ENCODE measurements at places on chromosomes 12 and 14. TPM values are rescaled to one million over a fixed set of nuclear protein-coding genes. Genes with fewer than 3 reads are reported as not detected.

GNB3 gene
- 5.2 TPM for total RNA-seq

DNA sequence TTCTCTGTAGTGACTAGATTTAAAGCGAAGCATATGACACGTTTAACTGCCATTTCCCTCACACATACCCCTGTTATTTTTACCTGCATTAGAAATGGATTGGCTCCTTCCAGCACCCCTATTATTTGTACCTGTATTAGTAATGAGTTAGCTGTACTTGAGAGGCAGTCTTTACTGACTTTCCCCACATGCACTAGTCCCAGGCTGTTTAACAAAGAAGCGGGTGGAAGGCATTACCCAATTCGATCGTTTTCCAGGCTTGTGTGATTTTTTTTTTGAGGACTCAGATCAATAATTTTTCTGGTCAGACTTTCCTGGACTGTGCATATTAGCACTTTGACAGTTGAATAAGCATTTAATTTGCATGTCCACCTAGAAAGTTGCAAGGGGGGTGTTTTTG lies 46.4 kb downstream of the RAD52 start:
- no peaks in the 10 kb centered on the region for H3K27me3 ChIP-seq
- peaks cover 75% of the 10 kb centered on the region for H3K36me3 ChIP-seq
- no peak overlapping the region for H3K4me3 ChIP-seq
- H3K27ac ChIP-seq, result no peak overlapping the region
- DNase-seq, result no peak
- H3K4me1 ChIP-seq, result peaks cover 13% of the 10 kb centered on the region

- H3K27ac ChIP-seq, result no peak overlapping the region
- no peak overlapping the region for H3K4me3 ChIP-seq
- no peaks in the 10 kb centered on the region for H3K27me3 ChIP-seq
- peaks cover 5% of the 10 kb centered on the region for H3K36me3 ChIP-seq
- DNase-seq, result no peak
These were observed 90.6 kb downstream of the TXNDC16 start for GRCh38 chr14:52461721-52462120.

PTPRR gene
- total RNA-seq, result not detected

DNA sequence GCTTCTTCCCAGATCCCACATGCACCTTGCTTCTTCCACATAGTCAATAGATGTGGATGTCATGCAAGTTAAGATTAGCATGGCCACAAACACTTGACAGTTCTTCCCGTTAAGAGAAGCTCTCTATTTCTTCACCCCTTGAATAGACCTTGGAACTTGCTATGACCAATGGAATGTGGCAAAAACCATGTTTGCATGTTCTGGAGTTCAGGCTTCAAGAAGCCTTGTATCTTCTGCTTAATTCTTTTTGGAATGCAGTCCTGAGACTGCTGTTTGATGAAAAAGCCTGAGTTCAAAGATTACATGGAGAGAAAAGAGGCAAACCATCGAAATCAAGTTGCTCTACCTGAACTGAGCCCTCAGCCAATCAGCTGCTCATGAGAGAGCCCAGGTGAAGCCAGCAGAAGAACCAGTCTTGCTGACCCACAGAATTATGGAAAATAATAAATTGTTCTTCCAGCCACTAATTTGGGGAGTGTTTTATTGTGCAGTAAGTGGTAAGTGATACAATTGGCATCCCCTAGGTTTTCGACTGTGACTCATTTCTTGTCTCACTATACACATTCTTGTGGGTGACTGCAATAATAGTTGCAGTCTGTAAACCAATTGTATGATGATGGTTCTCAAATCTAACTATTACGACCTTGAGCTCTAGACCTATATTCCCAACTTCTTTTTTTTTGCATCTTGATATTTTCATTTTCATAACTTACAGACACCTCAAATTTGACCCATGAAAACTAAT lies 12.6 kb downstream of the RASSF9 start:
- H3K4me3 ChIP-seq, result no peak overlapping the region
- no peak overlapping the region for H3K27ac ChIP-seq
- no peak for DNase-seq

DNA sequence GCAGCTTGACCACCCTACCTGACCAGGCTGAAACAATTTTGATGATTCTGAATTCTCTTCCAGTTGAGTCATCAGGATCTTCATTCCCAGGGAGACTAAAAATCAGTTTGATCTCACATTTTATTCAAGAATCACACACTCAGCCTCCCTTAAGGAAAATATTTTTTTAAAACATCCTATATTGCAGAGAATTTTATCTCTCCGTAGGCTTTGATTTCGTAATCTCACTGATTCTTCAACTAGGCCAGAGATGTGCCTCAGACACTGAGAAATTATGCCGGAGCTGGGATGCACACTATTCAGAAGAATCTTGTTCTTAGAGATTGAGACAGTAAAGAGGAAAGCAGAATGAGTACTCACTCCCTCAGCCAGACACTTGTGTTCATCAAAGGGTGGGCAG lies 7.0 kb upstream of the ANO2 start:
- H3K4me3 ChIP-seq, result no peak overlapping the region
- no peaks in the 10 kb centered on the region for H3K36me3 ChIP-seq
- H3K4me1 ChIP-seq, result no peaks in the 10 kb centered on the region

SLC6A15 gene
- not detected for total RNA-seq

GRCh38 chr12:6369916-6370575 lies 5.3 kb downstream of the SCNN1A start:
- H3K27me3 ChIP-seq, result no peaks in the 10 kb centered on the region
- no peak overlapping the region for H3K4me3 ChIP-seq
- H3K27ac ChIP-seq, result no peak overlapping the region
- no peaks in the 10 kb centered on the region for H3K36me3 ChIP-seq
- peaks cover 21% of the 10 kb centered on the region for H3K4me1 ChIP-seq
- DNase-seq, result no peak

GPR162 gene
- total RNA-seq, result not detected

DNA sequence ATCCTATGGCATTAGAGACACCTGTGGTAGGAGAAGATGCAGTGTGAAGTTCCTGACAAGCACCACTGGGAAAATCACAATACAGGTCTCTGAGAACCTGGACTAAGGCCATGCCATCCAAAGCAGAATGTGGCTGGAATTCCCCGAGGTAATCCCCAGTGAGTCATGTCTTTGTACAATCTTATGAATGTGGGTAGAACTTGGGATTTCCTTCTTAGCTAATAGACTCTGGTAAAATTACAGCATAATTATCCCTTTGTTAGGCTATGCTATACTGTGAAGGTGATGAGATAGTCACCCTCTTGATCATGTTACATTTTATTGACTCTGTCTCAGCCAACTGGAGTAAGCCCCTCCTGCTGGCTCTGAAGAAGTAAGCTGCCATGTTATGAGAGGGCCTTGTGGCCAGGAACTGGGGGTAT lies 224.3 kb upstream of the DCN start:
- no peaks in the 10 kb centered on the region for H3K27me3 ChIP-seq
- no peak overlapping the region for H3K4me3 ChIP-seq

GRCh38 chr14:81859046-81859445 lies 325.4 kb upstream of the SEL1L start:
- H3K4me3 ChIP-seq, result no peak overlapping the region
- DNase-seq, result no peak
- H3K27ac ChIP-seq, result no peak overlapping the region
- no peaks in the 10 kb centered on the region for H3K27me3 ChIP-seq

DNA sequence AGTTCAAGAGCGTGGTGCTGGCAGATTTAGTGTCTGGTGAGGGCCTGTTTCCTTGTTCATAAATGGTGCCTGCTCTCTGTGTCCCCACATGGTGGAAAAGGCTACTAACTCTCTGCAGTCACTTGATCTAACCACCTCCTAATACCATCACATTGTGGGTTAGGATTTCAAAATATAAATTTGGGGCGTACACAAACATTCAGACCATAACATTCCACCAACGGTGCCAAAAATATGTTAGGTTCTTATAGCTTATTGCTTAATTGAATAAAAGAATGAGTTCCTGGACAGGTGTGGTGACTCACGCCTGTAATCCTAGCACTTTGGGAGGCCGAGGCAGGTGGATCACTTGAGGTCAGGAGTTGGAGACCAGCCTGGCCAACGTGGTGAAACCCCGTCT lies 3.4 kb upstream of the DYRK2 start:
- H3K4me3 ChIP-seq, result no peak overlapping the region
- no peak overlapping the region for H3K27ac ChIP-seq
- H3K36me3 ChIP-seq, result no peaks in the 10 kb centered on the region

SAMD15 gene
- 0.11 TPM for total RNA-seq

GRCh38 chr12:124754949-124755800 lies 108.5 kb downstream of the SCARB1 start:
- no peak for DNase-seq
- no peaks in the 10 kb centered on the region for H3K4me1 ChIP-seq
- no peak overlapping the region for H3K4me3 ChIP-seq
- no peaks in the 10 kb centered on the region for H3K36me3 ChIP-seq
- H3K27ac ChIP-seq, result no peak overlapping the region

KCNH3 gene
- total RNA-seq, result 2.4 TPM

- no peaks in the 10 kb centered on the region for H3K27me3 ChIP-seq
- H3K36me3 ChIP-seq, result no peaks in the 10 kb centered on the region
- DNase-seq, result no peak
- H3K27ac ChIP-seq, result no peak overlapping the region
These were observed 6.8 kb downstream of the ZFHX2 start for GRCh38 chr14:23544511-23545447.

DNA sequence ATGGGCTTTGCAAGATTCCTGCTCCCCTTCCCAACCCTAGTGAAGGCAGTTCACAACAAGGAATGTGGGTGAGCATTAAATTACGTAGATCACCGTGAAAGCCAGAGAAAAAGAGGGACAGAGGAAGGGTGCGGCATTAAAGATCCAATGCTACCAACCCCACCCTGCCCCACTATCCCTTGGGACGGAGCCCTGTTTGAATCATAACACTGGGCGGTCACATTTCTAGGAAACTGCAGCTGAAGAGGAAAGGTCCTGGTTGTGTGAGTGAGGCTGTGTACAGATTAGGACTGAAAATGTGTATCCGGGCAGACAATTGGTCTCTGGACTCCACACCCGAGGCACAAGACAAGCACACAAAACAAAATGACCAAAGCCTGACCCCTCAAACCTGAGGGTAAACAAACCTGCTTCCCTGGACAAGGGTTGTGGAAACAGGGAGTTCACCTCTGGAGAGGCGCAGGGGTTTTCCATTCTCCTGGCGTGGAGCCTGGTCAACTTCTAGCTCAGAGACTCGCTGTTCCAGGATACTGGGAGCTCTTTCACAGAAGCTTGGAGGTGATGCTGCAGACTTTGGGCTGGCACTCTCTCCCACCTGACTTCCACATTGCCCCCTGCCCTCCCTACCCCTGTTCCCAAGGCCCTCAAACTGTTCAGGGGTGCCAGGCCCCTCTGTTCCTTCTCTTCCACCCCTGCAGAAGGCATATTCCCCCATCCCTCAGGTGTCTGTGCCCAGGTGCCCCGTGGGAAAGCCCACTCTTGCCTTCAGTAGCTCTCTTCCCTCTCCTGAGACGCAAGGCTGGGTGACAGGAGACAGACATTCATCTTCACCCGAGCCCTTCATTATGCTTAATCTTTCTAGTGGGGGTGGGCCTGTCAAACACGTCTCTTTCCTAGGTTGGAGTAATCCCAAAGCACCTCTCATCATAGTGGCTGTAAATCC lies 16.5 kb downstream of the NINJ2 start:
- no peak overlapping the region for H3K27ac ChIP-seq
- H3K4me1 ChIP-seq, result peaks cover 28% of the 10 kb centered on the region
- no peaks in the 10 kb centered on the region for H3K27me3 ChIP-seq
- no peak overlapping the region for H3K4me3 ChIP-seq
- H3K36me3 ChIP-seq, result no peaks in the 10 kb centered on the region
- no peak for DNase-seq

GRCh38 chr14:64296561-64296960 lies 2.4 kb upstream of the ESR2 start:
- DNase-seq, result no peak
- H3K27ac ChIP-seq, result no peak overlapping the region
- H3K4me3 ChIP-seq, result no peak overlapping the region
- peaks cover 5% of the 10 kb centered on the region for H3K27me3 ChIP-seq

DNA sequence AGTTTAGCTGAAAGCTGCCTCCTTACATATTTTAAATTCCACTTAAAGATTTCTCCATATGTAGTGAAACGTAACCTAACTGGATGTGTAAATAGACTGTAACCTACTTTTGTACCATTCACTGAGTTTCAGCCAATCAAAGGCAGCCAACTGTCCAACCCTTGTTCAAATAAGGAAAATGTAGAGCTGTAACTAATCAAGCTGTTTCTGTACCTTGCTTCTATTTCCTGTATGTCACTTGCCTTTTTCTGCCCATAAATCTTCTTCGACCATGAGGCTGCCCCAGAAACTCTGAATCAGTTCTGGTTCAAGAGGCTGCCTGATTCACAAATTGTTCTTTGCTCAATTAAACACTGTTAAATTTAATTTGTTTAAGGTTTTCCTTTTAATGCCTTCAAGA lies 6.3 kb downstream of the SLC7A8 start:
- no peaks in the 10 kb centered on the region for H3K36me3 ChIP-seq
- peaks cover 7% of the 10 kb centered on the region for H3K27me3 ChIP-seq
- DNase-seq, result no peak
- no peak overlapping the region for H3K27ac ChIP-seq

GLIPR1 gene
- total RNA-seq, result 96.1 TPM

DNA sequence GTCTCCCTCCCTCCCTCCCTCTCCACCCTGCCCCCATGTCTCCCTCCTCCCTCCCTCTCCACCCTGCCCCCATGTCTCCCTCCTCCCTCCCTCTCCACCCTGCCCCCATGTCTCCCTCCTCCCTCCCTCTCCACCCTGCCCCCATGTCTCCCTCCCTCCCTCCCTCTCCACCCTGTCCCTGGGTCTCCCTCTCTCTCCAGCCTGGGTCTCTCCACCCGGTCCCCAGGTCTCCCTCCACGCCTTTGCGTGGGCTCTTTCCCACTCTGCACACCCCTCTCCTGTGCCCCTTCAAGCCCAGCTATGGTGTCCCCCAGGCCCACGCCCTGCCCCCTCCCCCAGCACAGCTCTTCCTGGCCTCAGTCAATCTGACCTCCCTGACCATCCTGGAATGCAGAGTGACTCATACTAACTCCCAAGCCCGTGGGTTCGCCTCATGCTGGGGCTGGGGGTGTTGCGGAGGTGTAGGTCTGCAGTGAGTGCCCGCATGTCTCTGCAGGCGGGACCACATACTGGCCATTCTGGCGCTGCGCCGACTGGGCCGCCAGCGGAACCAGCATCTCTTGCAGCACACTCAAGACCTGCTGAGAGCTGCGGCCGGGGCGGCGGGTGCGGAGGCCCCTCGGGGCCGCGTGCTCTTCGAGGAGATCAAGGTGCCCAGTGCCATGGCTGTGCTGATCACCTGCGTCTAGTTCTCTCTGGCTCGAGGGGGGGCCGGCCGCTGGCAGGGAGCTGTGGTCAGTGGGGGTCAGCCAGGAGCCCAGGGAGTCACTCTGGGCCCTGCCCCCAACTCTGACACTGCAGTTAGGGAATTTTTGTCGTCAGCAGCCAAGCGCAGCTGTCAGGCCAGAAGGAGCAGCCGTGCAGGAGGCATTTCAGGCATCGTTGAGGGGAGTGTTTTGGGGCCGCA lies 13.5 kb upstream of the TNFAIP2 start:
- peaks cover 12% of the 10 kb centered on the region for H3K4me1 ChIP-seq
- DNase-seq, result no peak
- H3K4me3 ChIP-seq, result no peak overlapping the region
- peaks cover under 1% of the 10 kb centered on the region for H3K27me3 ChIP-seq

OR4K1 gene
- total RNA-seq, result not detected

- no peaks in the 10 kb centered on the region for H3K4me1 ChIP-seq
- H3K27ac ChIP-seq, result no peak overlapping the region
- H3K27me3 ChIP-seq, result no peaks in the 10 kb centered on the region
- DNase-seq, result no peak
- no peak overlapping the region for H3K4me3 ChIP-seq
These were observed 144.9 kb downstream of the SRGAP1 start for GRCh38 chr12:63989301-63989845.

TBX3 gene
- total RNA-seq, result not detected

SCN8A gene
- total RNA-seq, result 0.25 TPM

All from CD4-positive, alpha-beta memory T cell (primary cell).